ENCODE measurements at places on chromosomes 5 and 9.

DNA sequence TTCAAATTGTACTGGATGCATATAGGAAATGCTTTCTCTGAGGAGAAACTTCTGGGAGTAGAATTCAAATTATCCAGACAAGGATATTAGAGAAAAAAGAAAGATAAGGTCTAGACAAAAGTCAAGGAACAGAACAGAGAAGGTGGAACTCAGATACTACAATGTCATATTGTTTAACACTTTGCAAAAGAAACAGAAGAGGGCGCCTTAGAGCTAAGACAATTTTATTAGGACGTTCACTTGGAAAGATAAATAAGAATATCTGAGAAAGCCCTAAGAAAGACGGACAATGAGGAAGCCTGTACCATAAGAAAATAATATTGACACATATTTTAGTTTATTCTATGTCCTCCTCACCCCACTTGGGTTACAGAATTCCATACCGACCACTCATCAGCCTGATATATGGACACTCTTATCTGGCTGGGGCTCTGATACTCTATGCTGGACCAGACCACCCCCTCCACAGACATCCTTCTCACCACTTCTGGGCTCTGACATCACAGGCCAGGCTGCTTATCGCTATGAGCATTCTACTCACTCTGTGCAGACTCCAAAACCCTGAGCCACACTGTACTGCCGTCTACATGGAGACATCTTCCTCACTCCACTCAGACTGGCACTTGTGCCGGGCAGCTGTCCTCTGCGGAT lies 9.1 kb upstream of the AK3 start:
- peak; percentile 90 for DNase-seq

GRCh38 chr5:135308245-135308644 lies 90.8 kb downstream of the MACROH2A1 start:
- peak; percentile 26 for DNase-seq

- DNase-seq, result no peak
Measured at GRCh38 chr5:111734013-111734412, 23.0 kb downstream of the NREP start.

- no peak for DNase-seq
Measured at GRCh38 chr5:92616085-92616484, 964.9 kb downstream of the NR2F1-AS1 start.

GRCh38 chr5:2441495-2442180 lies 309.8 kb downstream of the IRX2 start:
- DNase-seq, result no peak

GRCh38 chr5:14663734-14664269 lies 716 bp upstream of the OTULIN start:
- peak; percentile 53 for DNase-seq

All from hematopoietic multipotent progenitor cell treated with erythropoietin and hydrocortisone succinate and interleukin-3 and kit ligand, for 6 days (in vitro differentiated cells).